ENCODE measurements at places on chromosomes 3 and 15.

DNA sequence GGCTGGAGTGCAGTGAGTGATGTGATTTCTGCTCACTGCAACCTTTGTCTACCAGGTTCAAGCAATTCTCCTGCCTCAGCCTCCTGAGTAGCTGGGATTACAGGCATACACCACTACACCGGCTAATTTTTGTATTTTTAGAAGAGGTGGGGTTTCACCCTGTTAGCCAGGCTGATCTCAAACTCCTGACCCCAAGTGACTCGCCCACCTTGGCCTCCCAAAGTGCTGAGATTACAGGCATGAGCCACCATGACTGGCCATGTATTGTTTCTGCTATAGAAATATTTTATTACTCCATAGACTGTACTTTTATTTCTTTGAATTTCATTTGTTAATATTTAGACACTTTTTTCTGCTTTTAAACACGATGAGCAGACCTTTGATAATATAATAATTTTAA lies 60.4 kb downstream of the GTF2E1 start:
- DNase-seq: no peak

GRCh38 chr15:37001417-37001816 lies 98.9 kb downstream of the MEIS2 start:
- DNase-seq: no peak

- DNase-seq: no peak
These were observed 72.1 kb downstream of the APBA2 start for GRCh38 chr15:28957606-28958498.

DNA sequence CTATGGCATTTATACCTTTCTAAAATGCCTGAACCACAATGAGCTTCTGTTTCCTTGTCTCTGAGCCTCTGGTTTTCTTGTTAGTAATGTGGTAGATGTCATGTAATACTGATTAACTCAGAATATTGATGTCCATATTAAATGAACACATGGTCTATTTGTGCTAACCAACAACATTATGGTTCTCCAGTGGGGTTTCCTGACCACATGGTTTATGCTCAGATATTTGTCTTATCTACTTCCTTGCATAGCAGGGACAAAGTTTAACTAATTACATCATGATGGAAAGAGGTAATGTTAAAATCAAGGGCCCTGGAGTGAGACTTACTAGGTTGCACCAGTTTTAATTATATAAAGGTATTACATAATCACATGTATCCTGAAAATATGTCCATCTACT lies 62.6 kb upstream of the SCN10A start:
- DNase-seq: no peak

- no peak for DNase-seq
These were observed 93.4 kb downstream of the THRB start for GRCh38 chr3:24401090-24401810.

DNA sequence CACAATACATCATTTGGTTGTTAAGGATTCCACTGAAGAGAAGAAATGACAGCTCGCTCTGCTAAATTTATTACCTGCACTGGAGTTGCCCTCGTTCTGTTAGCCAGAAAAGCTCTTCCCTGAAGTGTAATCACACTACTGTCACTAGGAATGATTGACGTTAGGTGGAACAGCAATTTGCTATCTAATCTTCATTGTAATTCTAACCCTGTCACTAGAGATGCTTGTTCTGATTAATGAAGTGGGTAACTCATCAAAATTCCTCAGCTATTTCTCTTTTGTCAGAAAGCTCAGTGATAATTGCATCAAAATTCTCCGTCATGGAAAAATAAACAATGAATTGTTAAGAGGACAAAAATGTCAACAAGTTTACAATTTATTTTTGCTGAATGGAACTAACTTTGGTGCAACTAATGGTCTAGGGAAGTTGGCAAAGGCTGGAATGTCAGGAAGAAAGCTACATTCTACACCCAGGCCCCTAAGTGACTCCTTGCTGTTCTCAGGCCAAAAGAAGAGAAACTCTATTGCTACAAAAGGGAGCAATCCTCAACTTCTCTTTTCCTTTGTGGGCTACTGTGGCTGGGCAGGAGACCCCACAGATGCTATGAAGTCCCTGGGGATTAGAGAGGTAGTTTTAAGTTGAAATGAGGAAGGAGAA lies 34.1 kb downstream of the CCDC191 start:
- no peak for DNase-seq

DNA sequence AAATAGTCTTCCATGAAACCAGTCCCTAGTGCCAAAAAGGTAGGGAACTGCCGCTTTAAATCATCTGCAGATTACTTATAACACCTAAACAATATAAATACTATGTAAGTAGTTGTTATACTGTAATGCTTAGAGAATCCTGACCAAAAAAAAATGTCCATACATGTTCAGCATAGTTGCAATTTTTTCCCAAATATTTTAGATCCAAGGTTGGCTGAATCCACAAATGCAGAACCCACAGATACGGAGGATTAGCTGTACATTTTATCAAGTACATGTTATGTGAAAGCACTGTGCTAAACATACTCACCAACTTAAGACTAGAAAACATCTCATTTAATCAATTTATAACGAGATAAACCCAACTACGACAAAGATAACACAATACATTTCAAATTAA lies 9.3 kb downstream of the MSL2 start:
- no peak for DNase-seq

GRCh38 chr15:40290918-40291574 lies 8.2 kb upstream of the ANKRD63 start:
- DNase-seq: no peak

GRCh38 chr3:142445816-142446254 lies 2.0 kb downstream of the XRN1 start:
- DNase-seq: no peak

All from activated CD4-positive, alpha-beta T cell treated with anti-CD3 and anti-CD28 coated beads for 24 hours (primary cell).